HFF-Myc (cell line): ENCODE measurements at places on chromosomes 16 and 17.

- DNase-seq, result no peak
Measured at GRCh38 chr16:71811261-71811803, 2.7 kb upstream of the AP1G1 start.

DNA sequence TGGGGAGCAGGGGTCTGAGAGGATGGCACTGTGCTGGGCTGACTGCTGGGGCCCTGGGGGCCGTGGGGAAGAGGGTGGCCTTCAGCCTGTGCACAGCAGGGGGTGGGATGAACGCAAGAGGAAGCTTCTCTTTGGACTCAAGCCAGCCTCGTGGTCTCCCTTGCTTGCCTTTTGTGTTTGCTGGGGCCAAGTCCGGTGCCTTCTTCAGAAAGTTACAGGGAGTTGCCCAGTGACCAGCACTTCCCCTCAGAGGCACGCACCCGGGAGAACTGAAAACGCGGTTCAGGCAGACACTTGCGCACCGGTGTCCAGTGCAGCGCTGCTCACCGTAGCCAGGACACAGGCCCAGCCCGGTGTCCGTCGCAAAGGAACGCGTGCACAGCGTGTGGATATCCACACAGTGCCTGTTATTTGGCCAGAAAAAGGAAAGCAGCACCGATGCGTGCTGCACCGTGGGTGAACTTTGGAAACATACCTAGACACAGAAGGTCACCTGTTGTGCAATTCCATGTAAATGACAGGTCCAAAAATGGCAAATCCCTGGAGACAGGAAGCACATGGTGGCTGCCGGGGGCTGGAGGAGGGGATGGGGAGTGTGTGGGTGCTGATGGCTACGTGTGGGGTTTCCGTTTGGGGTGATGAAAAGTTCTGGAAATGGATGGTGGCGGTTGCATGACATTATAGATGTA is 29.4 kb upstream of the NUDT16L1 start:
- no peak for DNase-seq

DNA sequence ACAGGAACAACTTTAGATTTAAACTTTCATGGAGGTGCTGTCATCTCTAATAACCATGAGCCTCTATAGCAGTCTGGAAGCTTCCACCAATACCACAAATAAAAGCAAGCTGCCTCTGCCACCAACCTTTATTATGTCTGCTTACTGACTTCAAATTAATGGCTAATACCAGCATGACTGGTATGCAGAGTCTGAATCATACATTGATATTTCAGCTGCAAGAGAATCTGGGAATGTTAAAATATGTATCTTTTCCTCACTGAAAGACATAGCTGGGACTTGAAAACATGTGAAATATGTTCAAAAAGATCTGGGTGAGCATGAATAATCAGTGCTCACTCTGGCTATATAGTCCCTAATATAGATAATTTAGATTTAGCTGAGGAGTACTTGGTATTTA is 488.6 kb downstream of the CDH8 start:
- DNase-seq, result no peak

DNA sequence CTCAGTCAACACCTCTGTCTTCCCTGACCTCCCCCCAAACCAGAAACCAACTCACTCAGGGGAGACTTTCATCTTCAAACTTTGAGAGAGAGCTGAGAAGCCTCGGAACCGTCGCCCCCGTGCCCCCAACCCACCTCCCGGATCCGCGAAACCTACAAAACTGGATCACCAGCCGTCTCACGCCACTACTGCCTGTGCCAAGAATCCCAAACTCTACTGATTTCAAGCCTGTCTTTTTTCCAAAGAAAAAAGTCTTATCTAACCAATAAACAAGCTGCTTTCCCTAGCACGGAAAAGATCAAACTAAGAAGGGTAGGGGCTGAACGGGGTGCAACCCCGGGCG is 2.0 kb downstream of the AXIN2 start:
- DNase-seq, result no peak

GRCh38 chr17:51617986-51618385 is 357.6 kb downstream of the UTP18 start:
- no peak for DNase-seq

DNA sequence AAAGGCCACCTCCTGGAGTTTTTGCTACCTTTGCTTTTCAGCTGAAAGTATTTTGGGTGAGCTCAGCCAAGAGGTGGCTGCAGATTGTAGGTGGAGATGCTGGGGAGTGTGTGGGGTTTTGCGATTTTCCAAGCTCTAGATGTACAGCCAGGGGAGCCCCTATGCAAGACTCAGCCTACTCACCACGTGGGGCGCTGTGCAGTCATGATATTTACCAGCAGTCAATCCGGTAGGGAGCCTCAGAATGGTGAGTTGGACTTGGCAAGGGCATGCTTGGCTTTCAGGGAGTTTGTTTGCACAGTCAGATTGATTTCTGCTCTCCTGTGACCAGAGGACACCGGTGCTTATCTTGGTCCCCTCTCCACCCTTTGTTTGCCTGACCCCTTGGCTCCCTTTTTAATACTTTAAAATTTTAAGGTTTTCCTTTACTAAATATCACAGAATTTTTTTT is 175.3 kb downstream of the UTP18 start:
- no peak for DNase-seq

GRCh38 chr16:7456211-7456610 is 123.6 kb downstream of the RBFOX1 start:
- no peak for DNase-seq

DNA sequence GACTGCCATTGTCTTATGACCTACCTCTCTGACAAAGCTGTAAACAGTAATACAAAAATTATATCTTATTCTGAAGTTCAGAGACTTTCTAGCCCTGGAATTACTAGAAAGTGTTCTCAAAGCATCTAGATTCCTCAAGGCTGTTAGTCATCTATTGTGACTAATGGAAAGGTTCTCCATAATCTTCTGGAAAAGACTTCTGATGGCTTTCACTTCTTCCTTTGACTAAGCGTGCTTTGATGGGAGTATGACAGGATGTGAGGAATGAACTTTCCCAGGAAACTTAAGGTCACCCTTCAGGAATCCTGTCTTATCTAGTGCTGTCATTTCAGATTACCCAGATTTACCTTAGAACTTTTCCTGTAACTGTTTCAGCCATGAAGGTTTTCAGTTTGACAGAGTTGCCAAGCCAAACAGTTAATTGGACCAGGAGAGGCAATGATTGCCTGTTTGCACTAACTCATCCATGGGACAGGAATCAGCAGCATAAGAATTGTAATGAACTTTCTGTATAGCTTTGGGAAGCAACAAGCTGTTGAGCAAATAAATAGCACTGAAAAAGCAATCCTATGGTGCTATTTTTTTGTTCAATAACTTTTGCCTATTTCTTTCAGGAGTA is 43.5 kb downstream of the AP2B1 start:
- DNase-seq, result peak; percentile 19

DNA sequence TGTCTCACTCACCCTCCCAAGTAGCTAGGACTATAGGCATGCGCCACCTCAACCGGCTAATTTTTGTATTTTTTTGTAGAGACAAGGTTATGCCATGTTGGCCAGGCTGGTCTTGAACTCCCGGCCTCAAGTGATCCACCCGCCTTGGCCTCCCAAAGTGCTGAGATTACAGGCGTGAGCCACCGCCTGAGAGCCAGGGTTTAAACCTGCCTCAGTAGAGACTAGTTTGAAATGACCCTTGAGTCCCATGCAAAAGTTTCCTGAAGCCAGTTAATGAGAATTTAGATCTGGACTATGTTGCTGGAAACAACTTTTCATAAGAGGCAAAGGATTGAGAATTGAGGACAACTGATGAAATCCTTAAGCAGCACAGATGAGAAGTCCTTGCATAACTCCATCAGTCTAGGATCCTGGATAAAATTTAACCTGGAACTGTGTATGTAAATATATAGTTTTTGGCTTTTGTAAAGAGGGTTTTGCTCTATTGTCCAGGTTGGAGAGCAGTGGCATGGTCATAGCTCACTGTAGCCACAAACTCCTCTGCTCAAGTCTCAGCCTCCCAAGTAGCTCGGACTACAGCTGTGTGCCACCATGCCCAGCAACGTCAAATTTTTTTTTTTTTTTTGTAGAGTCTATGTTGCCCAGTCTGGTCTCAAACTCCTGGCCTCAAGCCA is 43.2 kb downstream of the CYB5B start:
- DNase-seq, result no peak

- DNase-seq, result no peak
Measured at GRCh38 chr16:67470359-67470758, 10.6 kb downstream of the ATP6V0D1 start.
